ENCODE measurements at places on chromosomes 6 and 20.
A peak's percentile ranks its signal among the peaks of the same experiment; 100 is the strongest.

GRCh38 chr6:111843347-111844147, 29.7 kb downstream of the FYN start:
- DNase-seq: no peak

DNA sequence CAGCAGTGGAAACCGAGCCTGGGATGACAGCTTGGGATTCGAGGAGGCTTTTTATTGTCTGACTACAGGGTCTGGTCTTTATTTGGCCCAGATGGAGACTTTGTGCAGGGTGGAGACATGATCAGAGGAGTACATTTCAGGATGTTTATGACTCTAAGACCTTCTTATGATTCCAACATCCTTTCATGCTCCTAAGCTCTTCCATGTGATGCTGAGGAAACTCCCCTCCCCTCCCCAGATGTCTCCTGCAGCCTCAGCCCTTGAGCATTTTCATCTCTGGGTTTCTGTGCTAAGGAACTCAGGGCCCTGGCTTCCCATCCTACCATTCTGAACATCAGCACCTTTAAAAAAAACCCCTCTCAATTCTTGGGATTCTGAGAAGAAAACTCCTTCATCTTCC, 186.6 kb downstream of the SOX4 start:
- DNase-seq: no peak

DNA sequence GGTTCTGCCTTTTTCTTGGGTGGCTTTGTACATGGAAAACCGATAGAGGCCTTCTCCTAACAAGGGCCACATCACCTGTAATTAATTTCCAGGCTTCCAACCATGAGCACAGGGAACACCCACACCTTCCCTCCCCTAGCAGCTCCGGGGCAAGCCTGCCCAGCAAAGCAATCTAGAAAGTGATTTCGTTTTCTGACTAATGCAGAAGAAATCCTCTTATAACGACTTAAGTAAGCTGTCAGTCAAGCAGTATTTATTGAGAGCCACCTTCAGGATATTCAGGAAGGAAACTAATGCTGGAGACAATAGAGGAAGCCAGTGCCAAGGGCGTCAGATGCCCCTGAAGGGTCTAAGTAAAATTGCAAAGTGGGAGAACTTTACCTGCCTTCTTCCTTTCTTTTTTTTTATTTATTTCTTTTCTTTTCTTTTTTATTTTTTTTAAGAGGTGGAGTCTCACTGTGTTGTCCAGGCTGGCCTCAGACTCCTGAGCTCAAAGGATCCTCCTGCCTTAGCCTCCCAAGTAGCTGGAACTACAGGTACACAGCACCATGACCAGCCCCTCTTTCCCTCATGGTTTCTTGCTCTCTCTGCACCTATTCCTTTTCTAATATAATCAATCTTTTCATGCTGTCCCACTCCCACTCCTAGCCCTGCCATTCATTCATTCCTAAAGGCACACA, 67.5 kb upstream of the MBOAT1 start:
- DNase-seq: no peak

DNA sequence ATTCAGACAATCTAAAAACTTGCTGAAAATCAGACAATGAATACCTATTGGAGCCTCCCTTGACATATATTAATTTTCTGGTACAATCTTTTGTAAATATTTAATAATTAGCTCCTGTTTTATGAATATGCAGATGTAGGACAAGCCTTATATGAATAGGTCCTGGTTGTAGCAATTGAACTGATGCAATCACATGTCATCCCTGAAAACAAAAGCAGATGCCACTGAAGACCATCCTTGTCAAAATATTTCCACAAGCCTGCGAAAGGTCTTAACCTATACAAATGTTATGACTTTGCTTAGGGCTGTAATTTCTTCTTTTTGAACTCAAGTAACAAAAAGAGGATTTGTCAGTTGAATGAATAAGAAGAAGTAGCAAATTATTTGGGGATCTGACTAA, 722.1 kb downstream of the EYS start:
- DNase-seq: no peak

DNA sequence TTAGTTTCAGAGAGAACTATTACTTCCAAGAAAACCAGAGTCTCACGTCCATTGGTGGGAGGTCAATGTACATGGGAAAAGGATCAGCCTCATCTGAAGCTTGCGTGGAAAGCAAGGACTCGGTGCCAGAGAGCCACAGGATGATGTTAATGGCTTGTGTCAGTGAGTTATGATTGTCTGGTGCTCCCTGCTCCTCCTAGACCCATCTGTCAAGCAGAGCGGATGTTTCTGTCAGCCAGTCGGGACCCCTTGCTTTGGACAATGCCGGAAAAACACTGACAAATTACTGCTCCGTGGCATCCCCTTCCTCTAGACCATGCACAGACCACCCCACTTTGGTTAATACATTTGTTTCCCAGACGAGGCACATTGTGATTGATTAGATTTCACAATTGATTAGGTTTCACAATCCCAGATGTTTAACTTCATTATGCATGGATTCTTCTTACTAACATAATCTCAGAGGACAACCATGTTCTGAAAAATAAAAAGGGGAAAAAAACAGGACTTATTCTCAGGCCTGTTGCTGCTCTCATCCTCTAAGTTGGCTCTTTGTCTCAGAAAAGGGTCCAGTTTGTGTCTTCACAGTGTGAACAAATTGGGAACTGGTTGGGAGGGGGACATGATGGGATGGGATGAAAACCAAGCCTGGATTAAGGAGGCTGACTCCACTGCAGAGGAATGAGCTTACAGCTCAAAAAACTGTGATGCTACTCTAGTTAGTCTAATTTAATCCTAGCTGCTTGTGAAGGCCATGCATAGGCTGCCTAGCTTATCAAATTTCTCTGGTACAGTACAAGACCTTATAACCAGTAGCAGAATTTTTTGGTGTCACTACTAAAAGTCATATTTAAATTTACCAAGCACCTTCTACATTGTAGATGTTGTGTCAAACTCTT, 51.9 kb downstream of the UNC5CL start:
- no peak for DNase-seq

DNA sequence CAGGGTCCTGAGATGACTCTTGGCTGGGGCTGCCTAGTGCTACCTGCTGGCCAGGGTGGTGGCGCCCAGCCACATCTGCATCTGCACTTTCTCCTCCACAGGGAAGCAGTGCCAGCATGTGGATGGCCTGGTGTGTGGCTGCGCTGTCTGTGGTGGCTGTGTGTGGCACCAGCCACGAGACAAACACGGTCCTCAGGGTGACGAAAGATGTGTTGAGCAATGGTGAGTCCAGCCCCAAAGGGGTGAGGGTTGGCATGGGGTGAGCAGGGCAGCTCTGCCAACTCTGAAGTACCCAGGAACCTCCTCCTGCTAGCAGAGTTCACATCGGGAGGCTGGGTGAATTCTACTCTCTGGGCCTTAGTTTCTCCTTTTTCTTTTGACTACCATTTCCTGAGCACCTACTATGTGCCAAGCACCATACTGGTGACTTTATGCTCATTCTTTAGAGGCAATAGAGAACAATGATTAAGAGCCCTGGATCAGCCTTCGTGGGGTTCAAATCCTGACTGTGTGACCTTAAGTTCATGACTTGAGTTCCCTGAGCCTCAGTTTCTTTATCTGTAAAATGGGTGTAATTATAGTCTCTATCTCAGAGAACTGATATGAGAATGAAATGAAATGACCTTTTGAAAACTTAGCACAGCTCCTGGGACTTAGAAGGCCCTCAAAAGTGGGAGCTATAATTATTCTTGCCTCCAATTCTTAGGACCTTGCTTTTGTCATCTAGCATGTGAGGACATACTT, 2.1 kb downstream of the BPIFB4 start:
- no peak for DNase-seq

DNA sequence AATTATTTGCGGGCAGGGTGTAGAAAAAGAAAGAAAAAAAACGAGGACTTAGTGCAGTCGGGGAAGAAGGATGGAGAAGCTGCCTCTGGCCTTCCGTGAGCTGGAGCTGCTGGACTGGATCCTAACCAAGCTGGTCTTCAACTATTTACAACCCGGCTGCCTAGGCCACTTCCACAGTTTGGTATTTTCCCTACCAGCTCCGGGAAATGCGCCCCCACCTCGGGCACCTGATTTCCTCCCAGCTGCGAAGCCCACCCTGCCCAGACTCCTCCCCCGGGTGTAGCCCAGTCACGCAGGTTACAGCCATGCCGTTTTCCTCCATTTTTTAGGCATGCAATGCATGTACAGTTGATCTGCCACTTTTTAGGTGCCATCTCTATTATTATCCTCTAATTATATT, 21.2 kb downstream of the THEMIS start:
- DNase-seq: peak; percentile 10

GRCh38 chr6:133705731-133706130, 183.2 kb upstream of the TCF21 start:
- no peak for DNase-seq
